Stimulated activated CD8-positive, alpha-beta memory T cell treated with anti-CD3 and anti-CD28 coated beads, Interleukin-15, amount 100 ng/mL, for 24 hours (primary cell): ENCODE measurements at places on chromosomes 13 and 19.

DNA sequence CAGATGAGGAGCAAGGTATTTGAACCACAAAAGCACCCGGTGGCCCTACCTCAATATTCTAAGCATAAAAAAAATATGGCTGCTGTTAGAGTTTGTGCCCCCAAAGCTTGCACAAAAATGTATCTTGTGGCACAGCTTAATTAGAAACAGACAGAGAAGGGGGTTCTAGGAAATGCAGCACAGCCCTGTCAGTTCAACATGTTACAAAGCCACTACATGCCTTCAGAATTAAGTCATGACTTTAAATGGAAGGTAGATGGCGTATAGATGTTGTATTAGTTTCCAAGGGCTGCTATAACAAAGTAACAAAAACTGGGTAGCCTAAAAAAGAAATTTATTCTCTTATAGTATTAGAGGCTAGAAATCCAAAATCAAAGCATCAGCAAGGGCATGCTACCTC, 703.8 kb downstream of the DIAPH3 start:
- DNase-seq: no peak

DNA sequence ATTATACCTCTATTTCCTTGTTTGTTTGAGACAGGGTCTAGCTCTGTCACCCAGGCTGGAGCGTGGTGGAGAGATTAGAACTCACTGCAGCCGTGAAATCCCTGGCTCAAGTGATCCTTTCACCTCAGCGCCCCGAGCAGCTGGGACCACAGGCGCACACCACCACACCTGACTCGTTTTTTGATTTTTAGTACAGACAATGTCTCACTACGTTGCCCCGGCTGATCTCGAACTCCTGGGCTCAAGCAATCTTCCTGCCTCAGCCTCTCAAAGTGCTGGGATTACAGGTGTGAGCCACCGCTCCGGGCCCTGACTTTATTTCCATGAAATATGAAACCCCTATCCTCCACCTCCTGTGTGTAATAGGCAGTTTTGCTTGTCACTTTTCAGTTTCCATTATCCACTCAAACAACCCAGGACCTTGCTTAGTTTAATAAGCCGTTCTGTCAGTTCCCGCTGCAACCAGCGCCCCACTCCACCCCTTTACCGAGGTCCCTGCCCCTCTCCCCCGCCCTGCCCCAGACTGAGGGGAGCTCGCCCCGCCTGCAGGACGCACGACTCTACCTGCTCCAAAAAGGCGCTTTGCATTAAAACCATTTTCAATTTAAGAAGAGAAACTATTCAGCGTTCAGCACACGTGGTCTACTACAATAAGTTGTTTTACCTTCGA, 16.9 kb downstream of the ZNF816 start:
- DNase-seq: no peak

- DNase-seq: no peak
These were observed 18.3 kb downstream of the SAFB start for GRCh38 chr19:5641171-5641570.

DNA sequence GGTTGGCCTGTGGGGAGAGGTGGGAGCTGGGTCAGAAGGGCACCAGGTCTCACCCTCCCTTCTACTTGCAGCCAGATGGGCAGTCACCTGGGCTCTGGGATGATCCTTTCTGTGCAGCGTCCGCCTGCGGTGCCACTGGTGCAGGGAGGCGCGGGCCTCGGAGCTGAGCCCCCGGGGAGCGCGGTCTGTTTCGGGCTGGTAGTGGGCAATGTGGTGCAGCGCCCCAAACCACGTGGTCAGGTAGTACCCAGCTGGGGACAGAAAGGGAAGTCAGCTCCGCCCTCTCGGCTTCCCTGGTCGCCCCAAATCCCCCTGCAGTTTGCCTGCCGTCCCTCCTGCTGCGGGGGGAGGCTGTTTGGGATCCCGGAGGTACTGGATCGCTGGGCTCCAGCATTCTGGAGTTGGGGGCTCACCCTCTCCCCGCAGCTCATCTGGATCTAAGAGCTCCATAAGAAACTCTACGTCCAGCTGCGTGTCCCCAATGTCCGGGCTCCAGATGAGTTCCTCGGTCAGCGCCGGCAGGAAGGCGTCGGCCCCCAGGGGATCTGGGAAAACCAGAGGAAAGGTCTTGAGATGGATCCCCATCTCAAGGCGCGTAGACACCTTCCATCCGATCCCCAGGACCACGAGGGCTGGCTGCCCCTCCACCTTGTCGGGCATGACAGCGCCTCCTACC, 8.8 kb downstream of the RINL start:
- no peak for DNase-seq

DNA sequence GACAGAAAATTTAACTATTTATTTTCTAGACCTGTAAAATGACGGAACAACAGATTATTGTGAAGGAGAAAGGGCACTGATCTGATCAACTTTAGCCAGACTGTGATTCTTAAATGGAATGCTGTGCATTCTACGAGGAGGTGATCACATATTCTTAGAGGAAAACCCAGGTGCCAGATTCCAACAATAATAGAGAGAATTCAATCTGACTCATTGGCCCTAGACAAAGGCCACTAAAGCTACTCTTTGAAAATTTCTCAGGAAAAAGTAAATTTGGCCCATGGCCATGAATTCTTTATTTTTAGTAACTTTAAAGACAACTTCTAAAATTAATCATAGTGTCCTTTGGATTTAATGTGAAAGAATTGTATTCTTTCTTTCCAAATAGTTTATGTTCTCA, 58.6 kb upstream of the POSTN start:
- no peak for DNase-seq

DNA sequence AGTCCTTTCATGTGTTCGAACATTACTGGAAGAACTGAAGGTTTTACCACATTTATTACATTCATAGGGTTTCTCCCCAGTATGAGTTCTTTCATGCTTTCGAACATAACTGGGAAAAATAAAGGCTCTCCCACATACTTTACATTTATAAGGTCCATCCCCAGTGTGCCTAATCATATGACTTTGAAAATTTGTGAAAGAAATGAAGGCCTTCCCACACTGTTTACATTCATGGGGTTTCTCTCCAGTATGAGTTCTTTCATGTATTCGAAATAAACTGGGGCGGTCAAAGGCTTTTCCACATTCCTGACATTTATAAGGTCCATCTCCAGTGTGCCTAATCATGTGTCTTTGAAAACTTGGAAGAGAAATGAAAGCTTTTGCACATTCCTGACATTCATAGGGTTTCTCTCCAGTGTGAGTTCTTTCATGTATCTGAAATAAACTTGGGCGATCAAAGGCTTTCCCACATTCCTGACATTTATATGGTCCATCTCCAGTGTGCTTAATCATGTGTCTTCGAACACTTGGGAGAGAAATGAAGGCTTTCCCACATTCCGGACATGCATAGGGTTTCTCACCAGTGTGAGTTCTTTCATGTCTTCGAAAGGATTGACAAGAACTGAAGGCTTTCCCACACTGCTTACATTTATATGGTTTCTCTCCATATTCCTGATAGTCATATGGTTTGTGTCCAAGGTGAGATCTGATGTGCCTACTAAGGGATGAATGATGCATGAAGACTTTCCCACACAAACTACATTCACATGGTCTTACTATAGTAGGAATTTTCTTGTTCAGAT, 24.0 kb downstream of the ZNF564 start:
- DNase-seq: no peak

- no peak for DNase-seq
These were observed 583.1 kb downstream of the EFNB2 start for GRCh38 chr13:105952233-105952972.

DNA sequence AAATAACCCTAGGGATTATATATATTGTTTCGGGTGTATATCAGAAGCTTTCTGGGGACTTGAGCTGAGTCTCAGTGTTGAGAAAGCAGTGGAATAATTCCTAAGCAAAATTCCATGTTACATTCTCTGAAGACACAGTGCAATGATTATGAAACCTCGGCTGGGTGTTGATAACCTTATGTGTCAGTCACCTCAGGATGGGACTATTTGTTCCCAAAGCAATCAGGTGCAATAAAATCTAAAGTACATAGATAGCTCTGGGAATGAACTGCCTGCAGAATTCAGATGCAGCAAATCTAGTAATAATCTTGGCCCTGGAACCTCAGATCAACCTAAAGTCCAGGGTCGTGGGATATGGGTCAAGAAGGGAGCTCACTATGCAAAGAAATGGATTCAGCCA, 53.0 kb downstream of the EDNRB start:
- DNase-seq: no peak

DNA sequence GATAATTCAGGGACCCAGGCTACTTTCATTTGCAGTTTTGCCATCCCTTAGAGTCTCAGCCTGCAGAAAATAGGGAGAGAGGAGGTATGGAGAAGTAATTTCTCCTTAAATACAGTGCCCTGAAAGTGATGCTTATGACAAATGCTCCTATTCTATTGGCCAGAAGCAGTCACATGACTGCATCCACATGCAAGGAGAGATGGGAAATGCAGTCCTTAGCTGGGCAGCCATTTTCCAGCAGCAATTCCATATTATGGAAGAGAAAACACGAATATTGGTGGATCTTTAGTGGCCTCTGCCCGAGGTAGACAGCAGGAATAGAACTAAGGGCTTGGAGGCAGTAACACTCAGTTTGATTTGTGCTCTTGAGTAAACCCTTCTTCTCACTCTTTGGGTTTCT, 39.4 kb downstream of the VAV1 start:
- DNase-seq: no peak

GRCh38 chr19:35495107-35496064, 5.1 kb upstream of the KRTDAP start:
- peak; percentile 61 for DNase-seq

GRCh38 chr13:99545361-99545760, 44.1 kb downstream of the TM9SF2 start:
- DNase-seq: no peak

GRCh38 chr13:80374901-80375300, 34.0 kb upstream of the SPRY2 start:
- no peak for DNase-seq

GRCh38 chr19:283395-283794, 7.8 kb downstream of the PLPP2 start:
- DNase-seq: no peak

GRCh38 chr13:100147825-100148224, 58.9 kb downstream of the PCCA start:
- DNase-seq: no peak

DNA sequence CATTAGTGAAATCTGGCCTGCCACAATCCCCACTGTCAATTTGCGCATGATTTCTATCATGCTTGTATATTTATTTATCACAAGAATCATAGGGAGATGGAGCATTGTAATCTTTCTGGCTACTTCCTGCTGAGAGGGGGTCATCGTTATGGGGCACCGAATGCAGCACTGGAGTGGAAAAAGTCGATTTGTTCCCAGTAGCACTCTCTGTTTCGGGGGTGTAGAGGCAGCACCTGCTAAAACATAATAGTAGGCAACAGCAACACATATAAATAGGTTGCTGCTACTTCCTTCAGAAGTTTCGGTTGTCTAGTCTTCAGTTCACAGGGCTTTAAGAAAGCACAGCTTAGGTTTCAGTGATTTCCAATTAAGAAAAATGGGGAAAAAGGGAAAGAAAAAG, 23.4 kb upstream of the CEACAM21 start:
- DNase-seq: no peak

DNA sequence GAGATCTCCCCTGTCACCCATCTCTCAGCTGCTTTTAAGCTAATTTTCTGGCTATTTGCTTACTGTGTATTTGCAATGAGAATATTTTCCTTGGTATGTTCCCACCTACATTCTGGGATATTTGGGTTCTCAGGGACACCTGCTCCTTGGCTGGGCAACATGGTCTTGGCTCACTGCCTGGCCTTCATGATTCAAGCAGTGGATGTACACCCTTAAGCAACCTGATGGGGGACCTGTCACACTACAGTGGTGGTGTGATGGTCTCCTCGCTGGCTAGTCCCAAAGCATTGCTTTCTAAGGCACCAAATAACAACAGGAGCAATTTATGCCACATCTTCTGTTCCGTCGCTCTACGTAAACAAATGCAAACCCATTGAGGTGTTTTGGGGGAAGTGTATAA, 35.3 kb upstream of the RFC3 start:
- no peak for DNase-seq

DNA sequence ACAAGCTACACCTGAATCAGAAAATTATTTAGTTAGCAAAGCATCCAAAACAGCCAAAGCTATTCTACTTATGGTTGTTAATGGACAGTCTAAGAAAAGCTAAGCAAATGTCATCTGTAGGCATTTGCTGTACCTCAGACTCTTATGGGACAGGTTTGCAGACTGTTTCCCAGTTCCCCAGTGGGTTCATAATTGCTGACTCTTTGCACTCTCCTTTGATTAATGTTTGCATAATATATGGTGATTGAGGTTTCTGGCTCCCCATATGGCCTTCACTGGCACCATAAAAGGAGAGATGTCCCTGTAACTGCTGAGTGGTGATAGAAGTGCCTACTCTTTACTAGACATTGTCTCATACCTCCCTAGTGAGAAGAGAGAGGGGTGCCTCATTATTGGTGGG, 142.1 kb downstream of the GPC6 start:
- DNase-seq: no peak

DNA sequence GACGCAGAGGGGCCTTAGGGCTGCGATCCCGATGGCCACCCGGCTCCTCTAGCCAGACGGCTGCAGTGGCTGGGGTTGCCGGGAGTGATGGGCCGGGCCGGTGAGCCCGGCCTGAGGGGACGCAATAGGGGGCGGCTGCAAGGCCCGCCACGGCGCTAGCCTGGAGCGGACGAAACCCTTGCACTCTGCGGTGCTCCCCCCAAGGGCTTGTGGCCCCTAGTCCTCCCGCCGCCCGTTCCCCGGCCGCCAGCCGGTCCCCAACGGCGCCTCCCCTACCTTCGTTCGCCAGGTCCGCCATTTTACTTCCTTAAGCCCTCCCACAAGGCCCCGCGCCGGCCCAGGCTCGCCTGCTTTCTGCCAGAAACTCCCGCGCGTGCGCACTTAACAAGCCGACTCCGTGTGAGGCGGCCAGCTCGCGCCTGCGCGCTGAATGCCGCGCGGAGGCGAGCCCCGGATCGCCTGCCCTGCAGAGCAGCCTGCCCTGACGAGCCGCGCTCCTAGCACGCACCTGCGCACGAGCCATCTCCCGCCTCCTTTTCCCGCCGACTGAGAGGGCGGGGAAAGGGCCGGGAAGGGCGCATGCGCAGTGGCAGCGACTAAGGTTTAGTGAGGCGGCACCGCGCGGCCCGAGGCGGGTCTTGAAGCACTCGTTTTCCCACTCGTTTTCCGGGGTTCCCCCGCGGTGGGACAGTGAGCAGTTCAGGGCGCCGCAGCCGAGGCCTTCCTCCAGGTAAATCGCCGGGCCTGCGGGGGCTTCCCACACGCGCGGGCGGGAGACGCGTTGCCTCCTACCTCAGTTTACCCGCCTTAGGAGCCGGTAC, at the start of gene RANBP3:
Gene RANBP3, minus strand, starts transcription at position 356 of the 821 bp plus-strand sequence. Its CDS starts 58 bp downstream, at position 298.
- DNase-seq: peak; percentile 94

DNA sequence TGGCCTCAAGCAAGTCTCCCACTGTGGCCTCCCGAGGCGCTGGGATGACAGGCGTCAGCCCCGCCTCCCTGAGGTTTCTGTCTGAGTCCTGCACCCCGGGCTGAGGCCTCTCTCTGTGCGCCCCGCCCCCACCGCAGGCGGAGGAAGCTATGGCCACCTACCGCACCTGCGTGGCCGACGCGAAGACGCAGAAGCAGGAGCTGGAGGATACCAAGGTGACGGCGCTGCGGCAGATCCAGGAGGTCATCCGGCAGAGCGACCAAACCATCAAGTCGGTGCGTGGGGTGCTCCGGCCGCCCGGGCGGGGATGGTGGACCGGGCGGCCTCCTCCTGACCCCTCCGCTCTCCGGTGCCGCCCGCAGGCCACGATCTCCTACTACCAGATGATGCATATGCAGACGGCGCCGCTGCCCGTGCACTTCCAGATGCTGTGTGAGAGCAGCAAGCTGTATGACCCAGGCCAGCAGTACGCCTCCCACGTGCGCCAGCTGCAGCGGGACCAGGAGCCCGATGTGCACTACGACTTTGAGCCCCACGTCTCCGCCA, 12.7 kb downstream of the ARHGAP45 start:
- DNase-seq: no peak

- DNase-seq: no peak
These were observed 125.4 kb upstream of the ZNF507 start for GRCh38 chr19:32219881-32220472.
